Stomach (tissue), 19 donors: ENCODE measurements at places on chromosomes 3 and 15. TPM values are rescaled to one million over a fixed set of nuclear protein-coding genes. Genes with fewer than 3 reads are reported as not detected.

Gene ADCY5
- total RNA-seq = 19.5 TPM

Gene WDR6
- total RNA-seq = 165 TPM

Gene RPUSD2
- 7.0 TPM for total RNA-seq

Gene MAP1A
- 10.1 TPM for total RNA-seq

DNA sequence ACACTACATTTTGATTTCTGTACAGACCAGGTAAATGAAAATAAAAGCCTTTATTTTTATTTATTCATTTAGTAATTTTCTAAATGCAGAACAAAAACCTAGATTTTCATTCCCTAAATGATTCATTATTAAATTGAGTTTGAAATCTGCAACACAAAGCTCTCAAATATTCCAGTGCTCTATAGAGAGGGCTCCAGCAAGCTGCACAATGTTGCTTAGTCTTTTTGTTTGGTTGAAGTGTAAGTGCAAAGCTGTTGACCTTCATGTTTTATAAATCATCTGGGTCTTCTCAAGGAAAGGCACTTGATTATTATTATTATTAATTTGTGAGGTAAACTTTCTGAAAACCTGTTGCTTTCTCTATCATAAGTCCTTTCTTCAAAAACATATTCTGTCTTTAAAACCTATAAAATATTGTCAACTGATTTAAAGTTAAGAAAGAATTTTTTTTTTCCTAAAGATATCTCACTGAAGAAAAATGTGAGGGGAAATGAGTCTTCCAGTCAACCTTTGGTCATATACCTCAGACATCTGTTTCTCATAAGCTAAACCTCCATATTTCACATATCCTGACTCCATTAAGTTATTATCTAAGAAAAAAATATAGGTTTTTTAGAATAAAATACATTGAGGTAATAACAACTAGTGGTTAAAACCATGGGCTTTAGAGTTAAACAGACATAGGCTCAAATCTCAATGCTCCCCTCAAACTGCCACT is 100.7 kb downstream of the ZIC4 start:
- DNase-seq = no peak

DNA sequence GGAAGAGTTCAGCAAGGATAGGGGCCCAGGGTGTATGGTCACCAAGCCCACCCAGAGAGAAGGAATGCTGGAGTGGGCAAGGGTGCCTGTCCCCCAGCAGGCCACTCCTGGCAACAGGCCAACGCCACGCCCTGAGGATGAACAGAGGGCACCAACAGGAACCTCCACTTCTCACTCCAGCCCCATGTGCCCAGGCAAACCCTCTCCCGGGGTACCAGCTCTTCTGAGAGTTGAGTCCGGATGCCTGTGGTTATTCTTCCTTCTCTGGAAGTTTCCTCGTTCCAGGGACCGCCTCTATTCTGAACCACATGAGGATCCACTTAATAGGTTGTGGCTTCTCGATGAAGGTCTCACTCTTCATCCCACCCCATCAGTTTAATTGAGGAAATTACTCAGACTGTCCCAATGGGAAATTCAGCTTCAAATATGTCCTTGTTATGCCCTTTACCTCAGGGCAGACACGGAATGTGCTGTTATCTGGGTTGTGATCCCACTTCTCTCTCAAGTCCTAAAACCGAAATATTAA is 114.3 kb downstream of the LIPC start:
- DNase-seq = no peak

- no peak for DNase-seq
These were observed 162.7 kb downstream of the ALCAM start for GRCh38 chr3:105529456-105529855.

DNA sequence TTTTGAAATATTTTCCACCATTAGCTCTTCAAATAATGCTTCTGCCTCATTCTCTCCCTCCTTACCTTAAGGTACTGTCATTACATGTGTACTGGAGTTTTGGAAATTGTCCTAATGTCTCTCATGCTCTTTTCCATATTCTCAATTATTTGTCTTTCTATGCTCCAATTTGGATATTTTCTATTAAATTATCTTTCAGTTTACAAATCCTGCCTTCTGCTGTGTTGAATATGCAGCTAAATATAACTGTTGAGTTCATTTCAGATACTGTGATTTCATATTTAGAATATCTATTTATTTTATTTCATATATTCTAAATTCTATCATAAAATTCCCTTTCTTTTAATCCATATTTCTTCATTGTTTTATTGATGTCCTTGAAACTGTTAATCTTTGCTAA is 388.0 kb upstream of the CDIN1 start:
- no peak for DNase-seq

DNA sequence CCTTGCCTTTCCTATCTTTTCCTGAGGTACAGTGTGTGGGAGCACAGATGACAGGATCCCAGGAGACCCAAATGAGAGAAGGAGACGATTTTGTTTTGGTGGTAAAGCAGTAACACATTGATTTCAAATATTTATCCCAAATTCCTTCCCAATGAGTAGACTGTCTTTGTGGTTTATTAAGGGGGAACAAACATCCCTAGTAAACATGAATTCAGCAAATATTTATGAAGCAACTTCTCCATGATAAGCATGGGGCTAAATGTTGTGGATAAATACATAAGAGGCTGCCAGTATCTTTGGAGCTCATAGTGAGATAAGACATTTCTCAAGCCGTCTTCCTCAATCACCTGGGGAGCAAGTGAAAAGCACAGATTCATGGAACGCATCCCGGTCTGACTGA is 460.8 kb upstream of the CFAP20DC start:
- no peak for DNase-seq

- no peak for DNase-seq
These were observed 35.5 kb downstream of the EOMES start for GRCh38 chr3:27686642-27687041.

DNA sequence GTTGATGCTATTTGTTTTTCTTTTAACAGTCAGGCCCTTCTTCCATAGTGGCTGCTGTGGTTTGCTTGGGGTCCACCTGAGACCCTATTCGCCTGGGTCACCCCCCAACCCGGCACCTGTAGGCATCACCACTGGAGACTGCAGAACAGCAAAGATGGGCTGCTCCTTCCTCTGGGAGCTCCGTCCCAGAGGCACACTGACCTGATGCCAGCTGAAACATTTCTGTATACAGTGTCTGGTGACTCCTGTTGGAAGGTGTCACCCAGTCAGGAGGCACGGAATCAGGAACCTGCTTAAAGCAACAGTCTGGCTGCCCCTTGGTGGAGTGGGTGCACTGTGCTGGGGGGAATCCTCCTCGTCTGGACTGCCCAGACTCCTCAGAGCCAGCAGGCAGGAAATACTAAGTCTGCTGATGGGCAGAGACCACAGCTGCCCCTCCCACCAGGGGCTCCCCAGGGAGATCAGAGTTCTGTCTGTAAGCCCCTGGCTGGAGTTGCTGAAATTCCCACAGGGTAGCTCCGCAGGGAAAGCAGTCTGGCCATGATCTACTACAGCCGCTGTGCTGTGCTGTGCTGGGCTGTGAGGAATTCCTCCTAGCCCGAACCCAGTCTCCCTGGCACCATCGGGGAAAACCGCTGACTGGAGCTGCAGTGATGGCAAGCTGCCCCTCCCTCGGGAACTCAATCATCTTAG is 248.2 kb downstream of the TBC1D5 start:
- no peak for DNase-seq

GRCh38 chr3:46427916-46428833 is 21.1 kb downstream of the CCRL2 start:
- no peak for DNase-seq

DNA sequence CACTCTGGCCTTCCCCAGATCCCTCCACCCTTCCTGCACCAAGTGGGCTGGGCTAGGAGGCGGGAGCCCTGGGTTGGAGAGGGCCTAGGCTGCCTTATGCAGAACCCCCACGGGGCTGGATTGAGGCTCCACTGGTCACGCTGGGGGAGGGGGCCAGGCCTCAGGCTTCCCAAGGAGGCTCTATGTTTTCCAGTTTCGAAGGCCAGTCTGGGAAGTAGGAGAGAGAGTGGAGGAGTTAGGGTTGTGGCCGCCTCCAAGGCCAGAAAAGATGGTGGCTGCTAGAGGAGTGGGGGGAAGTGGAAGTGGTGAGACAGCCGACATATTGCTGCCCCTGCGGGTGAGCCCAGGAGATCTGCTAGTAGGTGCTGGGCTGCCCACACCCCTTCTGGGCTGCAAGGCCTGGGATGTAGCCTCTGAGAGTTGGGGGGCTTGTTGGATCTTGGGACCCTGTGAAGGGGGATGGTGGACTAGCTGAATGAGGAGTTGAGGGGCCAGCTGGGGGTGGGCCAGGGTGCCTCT is 1.2 kb downstream of the GNAI2 start:
- DNase-seq = peak; percentile 73
